ENCODE measurements at places on chromosomes 11 and 22. TPM values are rescaled to one million over a fixed set of nuclear protein-coding genes. Genes with fewer than 3 reads are reported as not detected.

Gene CEND1
- 0.96 TPM for total RNA-seq

Gene FDX1
- total RNA-seq, result 14.0 TPM

Gene CFAP300
- 9.4 TPM for total RNA-seq

Gene IGLL5
- total RNA-seq, result not detected

Gene RIBC2
- total RNA-seq, result 0.28 TPM

Gene SLC22A6
- not detected for total RNA-seq

Gene CLTCL1
- total RNA-seq, result 15.2 TPM

Gene GRIK4
- not detected for total RNA-seq

Gene OR52N5
- total RNA-seq, result not detected

Gene SLC15A3
- 18.0 TPM for total RNA-seq

Gene OLFML1
- 10.7 TPM for total RNA-seq
